ENCODE measurements at places on chromosomes 2 and 18.

GRCh38 chr2:16084274-16084673 lies 143.9 kb downstream of the MYCN start:
- no peak for DNase-seq

GRCh38 chr2:121015971-121016485 lies 269.0 kb downstream of the TFCP2L1 start:
- no peak for DNase-seq

- no peak for DNase-seq
These were observed 119.5 kb upstream of the PARD3B start for GRCh38 chr2:204425821-204426220.

- DNase-seq: no peak
These were observed 52.0 kb downstream of the ANKRD12 start for GRCh38 chr18:9188359-9189231.

DNA sequence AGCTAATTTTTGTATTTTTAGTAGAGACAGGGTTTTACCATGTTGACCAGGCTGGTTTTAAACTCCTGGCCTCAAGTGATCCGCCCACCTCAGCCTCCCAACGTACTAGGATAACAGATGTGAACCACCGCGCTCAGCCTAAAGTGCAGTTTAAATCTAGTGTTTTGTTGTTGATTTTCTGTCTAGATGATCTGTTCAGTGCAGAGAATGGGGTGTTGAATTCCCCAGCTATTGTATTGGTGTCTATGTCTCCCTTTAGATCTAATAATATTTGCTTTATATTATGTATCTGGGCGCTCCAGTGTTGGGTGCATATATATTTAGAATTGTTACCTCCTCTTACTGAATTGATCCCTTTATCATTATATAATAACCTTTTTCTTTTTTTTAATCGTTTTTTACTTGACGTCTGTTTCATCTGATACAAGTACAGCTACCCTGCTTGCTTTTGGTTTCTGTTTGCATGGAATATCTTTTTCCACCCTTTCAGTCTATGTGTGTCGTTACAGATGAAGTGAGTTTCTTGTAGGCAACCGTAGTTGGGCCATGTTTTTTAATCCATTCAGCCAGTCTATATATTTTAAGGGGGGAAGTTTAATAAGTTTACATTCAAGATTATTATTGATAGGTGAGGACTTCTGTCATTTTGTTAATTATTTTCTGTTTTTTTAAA lies 34.3 kb downstream of the GALM start:
- DNase-seq: no peak

DNA sequence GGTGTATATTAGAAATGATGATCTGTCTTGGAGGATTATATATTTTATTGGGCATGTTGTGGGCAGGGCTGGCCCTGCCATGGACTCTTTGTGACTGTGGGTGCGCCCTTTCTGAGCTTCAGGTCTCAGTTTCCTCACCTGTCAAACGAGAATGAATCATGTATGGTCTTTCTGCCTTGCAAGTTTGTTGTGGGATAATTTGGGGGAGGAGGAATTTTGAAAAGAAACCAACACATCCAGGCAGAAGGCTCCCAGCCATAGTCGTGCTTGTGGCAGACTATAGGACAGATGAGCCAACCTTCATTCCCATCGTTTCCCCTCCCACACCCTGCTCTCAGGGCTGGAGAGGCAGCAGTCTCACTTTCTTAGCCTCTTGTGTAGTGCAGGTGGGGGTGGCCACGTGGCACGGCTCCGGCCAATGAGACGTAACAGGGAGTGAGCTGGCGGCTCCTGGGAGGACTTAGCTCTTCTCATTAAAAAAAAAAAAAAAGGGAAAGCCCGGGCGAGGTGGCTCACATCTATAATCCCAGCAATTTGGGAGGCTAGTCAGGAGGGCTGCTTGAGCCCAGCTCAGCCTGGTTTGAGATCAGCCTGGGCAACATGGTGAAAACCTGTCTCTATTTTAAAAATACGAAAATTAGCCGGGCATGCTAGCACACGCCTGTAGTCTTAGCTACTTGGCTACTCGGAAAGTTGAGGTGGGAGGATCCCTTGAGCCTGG lies 63.1 kb downstream of the RHOB start:
- DNase-seq: no peak

DNA sequence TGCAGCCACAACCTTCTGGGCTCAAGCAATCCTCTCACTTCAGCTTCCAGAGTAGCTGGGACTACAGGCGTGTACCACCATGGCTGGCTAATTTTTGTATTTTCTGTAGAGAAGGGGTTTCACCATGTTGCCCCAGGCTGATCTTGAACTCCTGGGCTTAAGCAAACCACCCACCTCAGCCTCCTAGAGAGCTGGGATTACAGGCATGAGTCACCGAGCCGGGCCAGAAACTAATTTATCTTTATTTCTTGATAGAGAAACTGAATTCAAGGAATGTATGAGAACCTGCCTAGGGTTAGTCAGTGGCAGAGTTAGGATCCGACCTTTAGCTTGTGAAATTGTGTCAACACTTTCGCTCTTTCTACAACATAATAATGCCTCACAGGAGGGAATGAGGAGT lies 19.3 kb upstream of the ITGAV start:
- no peak for DNase-seq

- DNase-seq: no peak
These were observed 161.4 kb downstream of the TRABD2A start for GRCh38 chr2:84719434-84719833.

DNA sequence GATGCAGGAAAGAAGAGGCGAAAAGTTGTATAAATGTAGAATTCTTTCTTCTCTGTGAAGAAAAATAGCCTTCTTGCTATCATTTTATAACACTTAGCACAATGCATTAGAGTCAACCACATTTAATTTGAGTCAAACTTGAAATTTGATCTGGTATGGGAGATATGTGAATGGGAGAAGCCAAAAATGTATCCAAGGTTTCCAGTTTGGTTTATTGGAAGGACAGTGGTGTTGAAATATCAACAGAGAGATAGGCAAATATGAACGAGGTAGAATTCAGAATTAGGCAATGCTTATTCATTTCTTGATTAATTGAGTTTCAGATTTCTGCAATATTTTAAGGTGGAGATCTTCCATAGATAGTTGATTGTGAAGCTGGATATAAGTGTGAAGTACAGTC lies 991.9 kb upstream of the CHAC2 start:
- DNase-seq: no peak

GRCh38 chr2:169050476-169051240 lies 18.7 kb upstream of the DHRS9 start:
- no peak for DNase-seq

DNA sequence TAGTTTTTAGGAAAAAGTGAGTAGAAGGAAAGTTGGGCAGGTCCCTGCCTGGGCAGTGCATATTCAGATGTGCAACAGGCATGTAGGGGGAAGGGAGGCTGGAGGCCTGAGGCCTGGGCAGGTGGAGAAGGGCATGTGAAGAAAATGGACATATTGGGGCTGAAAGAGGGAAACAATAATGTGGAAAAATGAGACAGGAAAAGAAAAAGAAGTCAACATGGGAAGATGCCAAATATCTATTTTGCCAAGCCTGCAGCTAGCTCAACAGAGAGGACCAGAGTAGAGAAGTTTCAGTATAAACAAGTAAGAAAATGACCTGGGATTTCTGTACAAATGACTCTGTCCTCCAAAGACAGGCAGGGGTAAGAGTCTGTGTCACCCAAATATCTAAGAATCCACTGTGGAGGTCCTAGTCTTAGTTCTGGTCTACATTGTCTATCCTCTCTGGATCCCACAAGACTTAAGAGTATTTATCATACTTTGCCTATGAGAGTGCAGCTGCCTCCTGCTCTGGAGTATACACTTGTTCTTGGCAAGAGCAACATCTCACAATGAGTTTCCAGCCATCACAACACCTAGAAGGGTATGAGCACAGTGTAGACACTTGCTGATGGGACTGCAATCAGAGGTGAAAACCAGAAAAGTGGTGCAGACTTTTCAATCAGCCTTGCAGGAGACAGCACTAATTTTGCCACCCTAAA lies 80.2 kb downstream of the CLHC1 start:
- no peak for DNase-seq

DNA sequence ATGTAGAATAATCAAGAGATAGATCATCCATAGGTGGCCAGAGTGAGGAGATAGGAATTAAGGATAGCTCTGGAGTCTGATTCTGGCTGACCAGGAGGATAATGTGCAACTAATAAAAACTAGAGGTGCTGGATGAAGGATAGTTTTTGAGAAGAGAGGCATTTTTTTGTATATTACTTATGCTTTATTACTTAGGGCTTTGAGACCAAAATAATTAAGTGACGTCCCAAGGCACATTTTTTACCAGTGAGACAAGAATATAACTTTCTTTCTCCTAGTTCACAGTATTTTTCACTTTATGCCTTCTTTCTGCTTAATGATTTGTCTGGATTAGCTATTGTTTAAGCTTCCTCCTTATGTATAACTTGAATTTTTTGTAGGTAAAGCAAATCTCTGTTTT lies 756.6 kb downstream of the TSN start:
- no peak for DNase-seq

GRCh38 chr2:118221536-118222272 lies 133.4 kb downstream of the INSIG2 start:
- DNase-seq: peak; percentile 50

- DNase-seq: no peak
These were observed 49.8 kb upstream of the ASB1 start for GRCh38 chr2:238376884-238377391.

GRCh38 chr18:48300463-48300961 lies 108.7 kb downstream of the ZBTB7C start:
- DNase-seq: no peak
